Left renal pelvis (tissue), 4 donors: ENCODE measurements at places on chromosomes 4 and X.

GRCh38 chr4:35965300-35965699, 279.0 kb downstream of the ARAP2 start:
- DNase-seq = no peak

- DNase-seq = no peak
Observed at GRCh38 chr4:27836523-27836922, 975.9 kb downstream of the STIM2 start.

GRCh38 chr4:154741922-154742850, 1.6 kb upstream of the LRAT start:
- DNase-seq = no peak

DNA sequence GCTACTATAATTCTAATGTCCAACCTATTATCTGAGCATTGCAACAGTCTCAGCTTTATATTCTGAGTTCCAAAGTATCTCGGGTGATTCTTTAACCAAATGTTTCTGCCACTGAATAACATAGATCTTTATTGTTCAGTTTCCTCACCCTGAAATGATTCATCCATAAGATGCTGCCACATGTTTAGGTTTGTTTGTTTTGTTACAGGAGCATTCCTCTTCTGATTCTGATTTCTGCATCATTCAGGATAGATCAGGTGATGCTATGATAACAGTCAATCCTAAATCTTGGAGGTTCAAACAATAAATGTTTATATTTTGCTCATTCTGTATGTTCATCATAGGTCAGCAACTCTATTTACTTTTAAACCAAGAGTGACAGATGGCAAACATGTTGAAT, 927.6 kb downstream of the PCDH7 start:
- DNase-seq = no peak

- no peak for DNase-seq
Observed at GRCh38 chr4:115687052-115687755, 573.8 kb upstream of the NDST4 start.

GRCh38 chr4:167274351-167274750, 40.1 kb upstream of the SPOCK3 start:
- no peak for DNase-seq

DNA sequence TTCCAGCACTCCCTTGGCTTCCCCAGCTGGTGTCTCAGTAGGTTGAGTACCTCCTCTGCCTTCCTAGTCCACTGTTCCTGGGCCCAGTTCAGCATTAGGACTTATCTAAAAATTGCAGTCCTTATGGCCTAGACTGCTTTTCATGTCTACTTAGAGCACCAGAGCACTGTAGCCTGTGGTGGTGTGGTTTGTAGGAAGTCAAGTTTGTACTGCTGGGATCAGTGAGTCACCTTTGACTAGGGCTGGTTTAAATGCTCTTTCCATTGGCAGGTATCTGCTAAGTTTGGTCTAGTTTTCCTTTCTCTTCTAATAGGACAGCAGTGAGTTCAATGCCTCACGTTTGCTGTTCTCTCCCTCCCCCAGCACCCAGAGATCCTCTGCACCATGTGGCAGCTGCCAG, 233.6 kb upstream of the WDFY3 start:
- no peak for DNase-seq

DNA sequence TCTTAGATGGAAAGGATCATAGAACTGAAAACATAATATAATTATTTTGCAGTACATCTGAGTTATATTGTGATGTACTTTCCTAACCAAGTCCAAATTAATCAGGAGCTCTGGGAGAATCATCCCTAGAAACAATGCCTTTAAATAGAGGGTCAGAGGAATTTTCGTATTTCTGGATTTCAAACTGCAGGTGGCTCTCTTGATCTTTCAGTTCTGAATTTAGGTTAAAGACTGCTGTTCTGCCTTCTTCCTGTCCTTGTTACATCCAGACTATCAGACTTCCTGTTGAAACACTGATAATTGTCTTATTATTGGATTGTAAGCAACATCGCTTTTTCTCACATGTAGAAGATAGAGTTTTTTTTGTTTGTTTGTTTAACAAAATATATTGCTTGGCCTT, 142.7 kb downstream of the RPA4 start:
- no peak for DNase-seq

GRCh38 chr4:112361181-112361791, 64.1 kb downstream of the ALPK1 start:
- no peak for DNase-seq

GRCh38 chrX:107602694-107603239, 25.5 kb upstream of the PRPS1 start:
- DNase-seq = no peak
